Stimulated activated CD8-positive, alpha-beta memory T cell treated with anti-CD3 and anti-CD28 coated beads, Interleukin-4, amount 100 ng/mL, for 48 hours (primary cell): ENCODE measurements at places on chromosomes 5 and 9.

DNA sequence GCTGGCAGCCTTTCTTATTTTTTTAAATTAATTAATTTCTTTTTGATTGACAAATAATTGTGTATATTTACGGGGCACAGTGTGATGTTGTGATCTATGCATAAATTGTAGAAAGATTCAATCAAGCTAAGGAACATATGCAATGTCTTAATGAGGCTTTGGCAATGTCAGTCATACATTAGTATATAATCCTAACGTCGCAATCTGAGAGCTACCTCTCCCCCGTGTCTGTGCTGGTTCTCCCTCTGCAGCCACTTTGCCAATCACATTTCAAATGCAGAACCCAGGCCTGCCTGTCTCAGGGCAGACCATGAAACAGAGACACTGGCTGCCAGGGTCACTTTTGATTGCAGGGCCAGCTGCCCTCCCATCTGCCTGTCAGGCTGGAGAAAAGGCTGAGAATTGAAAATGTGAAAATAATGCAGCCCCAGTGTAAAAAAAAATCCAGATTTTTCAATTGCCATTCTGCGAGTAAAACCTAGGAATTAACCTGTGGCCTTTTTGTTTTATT, 56.3 kb downstream of the SLC24A2 start:
- no peak for DNase-seq

GRCh38 chr5:132020568-132021339, 9.3 kb upstream of the ACSL6 start:
- no peak for DNase-seq

DNA sequence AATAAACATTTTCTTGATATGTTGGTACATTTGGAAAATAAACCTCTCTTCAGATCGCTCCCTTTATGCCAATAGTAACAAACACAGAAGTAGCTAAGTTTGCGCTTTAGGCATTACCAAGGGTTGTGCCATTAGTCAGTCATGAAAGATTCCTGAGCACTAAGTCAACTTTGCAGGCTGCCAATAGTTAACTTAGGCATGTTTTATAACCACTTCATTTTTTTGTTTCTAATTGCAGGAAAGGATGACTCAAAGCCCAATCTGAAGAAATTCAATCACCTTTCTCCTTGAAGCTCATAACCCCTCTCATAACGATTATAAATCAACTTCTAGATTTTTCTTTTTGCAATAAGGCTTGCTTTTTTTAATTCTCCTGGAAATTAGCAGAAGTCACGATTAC, 517.0 kb downstream of the AGTPBP1 start:
- DNase-seq, result no peak

GRCh38 chr5:62778316-62779009, 199.8 kb downstream of the LRRC70 start:
- DNase-seq, result no peak

DNA sequence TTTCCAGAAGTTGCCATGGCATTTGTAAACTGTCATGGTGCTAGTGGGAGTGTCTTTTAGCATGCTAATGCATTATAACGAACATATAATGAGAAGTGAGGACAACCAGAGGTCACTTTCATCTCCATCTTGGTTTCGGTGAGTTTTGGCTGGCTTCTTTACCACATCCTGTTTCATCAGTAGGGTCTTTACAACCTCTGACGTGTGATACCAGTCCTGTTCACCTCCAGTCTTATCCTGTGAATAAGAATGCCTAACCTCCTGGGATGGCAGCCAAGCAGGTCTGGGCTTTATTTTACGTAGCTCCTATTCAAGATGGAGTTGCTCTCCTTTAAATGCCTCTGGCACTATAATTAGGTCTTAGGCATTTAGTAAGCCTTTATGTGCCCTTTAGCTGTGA, 20.4 kb upstream of the RFK start:
- DNase-seq, result no peak

DNA sequence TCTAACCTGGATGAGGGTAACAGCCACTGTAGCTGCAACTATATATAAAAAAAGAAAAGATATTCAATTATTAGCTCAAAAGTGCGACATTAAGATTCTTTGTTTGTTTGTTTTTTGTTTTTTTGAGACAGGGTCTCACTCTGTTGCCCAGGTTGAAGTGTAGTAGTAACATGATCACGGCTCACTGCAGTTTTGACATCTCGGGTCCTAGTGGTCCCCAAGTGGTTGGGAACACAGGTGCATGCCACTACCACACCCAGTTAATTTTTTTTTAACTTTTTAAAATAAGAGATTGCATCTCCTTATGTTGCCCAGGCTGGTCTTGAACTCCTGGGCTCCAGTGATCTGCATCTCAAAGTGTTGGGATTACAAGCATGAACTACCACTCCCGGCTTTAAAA, 61.8 kb downstream of the MEF2C start:
- no peak for DNase-seq

GRCh38 chr9:17852108-17852507, 273.2 kb downstream of the SH3GL2 start:
- DNase-seq, result no peak

- no peak for DNase-seq
Observed at GRCh38 chr9:113898151-113898550, 22.0 kb downstream of the ZNF618 start.

DNA sequence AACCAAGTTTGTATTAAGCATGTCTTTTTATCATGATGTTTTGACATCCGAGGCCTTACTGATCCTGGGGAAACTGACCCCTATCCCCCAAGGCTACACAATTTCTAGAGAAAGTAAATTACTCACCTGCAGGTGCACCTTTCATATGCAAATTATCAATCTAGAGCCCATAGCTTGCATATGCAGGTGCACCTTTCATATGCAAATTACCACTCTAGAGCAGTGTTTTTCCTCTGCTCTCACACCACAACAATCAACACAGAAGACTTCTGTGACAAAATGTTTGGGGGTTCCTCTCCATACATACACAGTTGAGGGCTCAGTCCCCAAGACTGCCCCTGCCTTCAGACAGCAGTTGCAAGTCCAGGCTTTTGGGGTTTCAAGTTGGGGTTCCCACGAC, 203.7 kb upstream of the RORB start:
- DNase-seq, result no peak

DNA sequence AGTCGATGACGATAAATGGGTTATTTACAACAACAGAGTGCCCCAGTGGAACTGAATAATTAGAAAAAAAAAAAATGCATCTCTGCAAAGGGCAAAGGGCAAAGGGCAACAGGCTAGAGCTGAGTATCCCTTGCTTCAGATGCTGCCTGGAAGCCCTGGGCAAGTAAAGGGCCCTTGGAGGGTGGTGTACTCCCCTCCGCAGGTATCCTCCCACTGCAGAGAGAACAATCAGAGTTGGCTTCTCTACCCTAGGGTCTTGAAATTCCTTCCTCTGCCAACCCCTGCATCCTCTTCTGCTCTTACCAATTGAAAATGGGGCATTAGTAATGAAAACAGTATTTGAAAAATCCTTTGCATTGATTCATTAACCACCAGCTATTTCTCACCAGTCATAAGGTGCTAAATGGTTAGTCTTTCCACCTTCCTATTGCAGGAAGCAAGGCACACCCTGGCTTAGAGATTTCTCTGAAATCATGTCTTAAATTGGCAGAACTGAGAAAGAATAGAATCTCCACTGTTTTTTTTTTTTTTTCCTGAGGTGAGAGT, 122.6 kb downstream of the SEMA6A start:
- no peak for DNase-seq

GRCh38 chr5:14112998-14113652, 30.0 kb upstream of the TRIO start:
- DNase-seq, result no peak

DNA sequence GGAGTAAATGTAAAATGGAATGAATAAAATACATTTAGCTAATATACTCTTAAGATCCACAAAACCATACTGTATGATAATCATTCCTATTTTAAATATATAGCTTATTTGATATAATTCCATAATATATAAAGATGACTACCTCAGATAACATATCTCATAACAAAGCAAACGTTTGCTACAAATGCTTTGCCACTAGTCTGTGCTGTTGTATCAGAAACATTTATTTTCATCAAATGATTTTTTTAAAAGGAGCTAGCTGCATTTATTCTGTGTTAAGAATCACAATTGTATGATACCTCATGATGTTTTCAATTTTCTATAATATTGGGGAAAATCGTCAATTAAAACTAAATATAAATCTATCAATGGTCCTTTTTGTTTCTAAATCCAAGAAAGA, 567.2 kb downstream of the PTPRD start:
- no peak for DNase-seq

DNA sequence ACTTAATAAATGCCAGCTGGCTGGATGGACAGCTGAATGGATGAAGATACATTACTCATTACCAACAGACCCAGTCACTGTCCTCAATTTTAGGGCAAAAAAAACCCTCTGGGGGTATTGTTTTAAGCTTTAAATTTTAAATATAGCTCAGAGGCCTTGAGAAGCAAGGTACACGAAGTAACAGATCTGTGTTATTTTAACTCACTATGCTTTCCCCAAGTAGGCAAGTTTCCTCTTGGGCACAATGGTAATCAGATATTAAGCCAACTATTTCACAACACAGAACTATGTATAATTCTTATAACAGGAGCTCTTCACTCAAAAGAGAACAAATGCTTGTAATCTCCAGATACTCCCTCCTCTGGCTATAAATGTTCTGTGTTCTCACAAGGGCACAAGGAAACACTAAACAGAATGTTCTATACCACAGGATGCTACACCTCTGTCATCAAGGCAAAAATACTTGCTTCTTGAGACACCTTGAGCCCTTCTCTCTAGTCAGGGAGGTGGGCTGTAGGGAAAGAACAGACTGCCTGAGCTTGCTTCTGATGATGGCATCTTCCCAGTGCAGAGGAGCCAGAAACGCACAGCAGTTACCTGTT, 443.8 kb downstream of the SPOCK1 start:
- no peak for DNase-seq

- peak; percentile 79 for DNase-seq
Observed at GRCh38 chr5:73792687-73793320, 166.8 kb downstream of the ARHGEF28 start.

DNA sequence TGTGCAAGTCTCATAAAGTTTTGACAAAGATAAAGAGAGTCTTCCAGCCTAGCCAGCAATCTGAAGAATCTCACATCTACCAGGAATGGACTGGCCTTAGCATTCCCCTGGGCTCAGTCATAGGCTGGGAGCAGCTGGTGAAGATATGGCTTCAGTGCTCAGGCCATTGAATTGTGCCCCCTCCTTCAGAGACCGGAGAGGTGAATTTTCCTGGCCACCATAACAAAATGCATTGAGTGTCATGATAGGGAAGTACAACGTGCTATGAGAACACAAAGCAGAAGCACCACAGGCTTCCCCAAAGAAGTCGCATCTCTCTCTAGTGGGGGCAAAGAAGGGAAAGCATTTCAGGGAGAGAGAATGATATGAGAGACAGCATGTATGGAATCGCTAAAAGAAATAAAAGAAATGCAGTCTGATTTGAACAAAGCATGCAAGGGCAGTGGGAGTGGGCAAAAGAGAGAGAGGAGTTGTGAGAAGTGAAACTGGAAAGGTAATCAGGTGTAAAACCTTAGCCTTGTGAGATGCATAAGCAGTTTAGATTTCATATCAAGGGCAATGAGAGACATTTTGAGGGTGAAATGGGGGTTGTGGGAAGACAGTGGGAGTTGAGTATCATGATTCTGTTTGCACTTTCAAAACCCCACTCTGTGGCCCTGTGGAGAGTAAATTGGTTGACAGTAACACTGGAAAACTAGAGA, 57.1 kb upstream of the NMUR2 start:
- DNase-seq, result no peak

- no peak for DNase-seq
Observed at GRCh38 chr5:136032564-136032963, 3.8 kb downstream of the TGFBI start.

DNA sequence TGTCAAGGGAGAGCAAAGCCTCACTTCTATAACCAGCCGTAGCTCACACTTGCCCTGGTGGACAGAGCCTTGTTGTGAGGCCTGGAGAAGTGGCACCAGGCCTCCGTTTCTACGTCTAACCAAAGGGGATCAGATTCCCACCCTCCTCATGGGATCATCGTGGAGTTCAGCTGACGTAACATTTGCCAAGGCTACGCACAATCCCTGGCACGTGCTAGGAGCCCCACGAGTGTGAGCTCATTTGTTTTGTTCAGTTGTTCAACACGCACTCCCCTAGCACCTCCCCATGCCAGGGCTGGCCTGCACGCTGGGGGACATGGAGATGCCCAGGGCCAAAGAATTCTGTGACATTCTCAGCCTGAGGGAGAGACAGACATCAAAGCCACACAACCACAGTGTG, 23.1 kb downstream of the ADGRD2 start:
- DNase-seq, result no peak

GRCh38 chr9:22863106-22863505, 416.5 kb downstream of the DMRTA1 start:
- no peak for DNase-seq

DNA sequence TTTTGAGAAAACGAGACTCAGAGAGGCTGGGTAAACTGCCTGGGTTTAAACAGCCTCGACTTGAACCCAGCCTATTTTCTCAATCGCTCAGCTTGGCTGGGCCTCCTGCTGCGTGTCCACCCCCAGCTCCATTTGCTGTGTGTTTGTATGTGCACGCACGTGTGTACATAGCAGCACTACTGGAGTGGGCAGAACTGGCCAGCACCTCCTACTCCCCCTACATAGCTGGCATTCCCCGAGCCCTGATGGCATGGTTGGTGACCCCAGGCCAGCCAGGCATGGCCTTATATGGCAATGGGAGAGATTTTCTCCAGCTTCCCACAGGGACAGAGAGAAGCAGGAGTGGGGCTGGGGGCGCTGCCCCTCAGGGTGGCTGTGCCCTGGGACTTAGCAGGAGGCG, 4.1 kb downstream of the AIF1L start:
- DNase-seq, result no peak

DNA sequence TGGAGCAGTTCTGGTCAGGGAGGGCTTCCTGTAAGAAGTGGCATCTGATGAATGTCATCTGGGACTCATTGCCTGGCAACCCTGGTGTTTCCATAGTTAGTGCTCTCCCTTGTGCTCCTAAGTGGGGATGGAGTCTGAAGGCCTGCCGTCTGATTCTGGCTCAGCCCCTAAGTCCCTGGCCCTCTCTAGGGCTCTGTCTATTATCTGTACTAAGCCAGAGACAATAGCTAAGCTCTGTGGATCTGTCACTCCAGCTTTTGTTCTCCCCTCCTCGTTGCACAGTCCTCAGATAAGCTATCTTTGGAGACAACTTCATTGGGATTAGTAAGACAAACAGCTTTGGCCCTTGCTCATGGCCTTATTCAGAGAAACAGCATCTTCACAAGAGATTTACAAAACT, 30.6 kb upstream of the TTC1 start:
- DNase-seq, result no peak

DNA sequence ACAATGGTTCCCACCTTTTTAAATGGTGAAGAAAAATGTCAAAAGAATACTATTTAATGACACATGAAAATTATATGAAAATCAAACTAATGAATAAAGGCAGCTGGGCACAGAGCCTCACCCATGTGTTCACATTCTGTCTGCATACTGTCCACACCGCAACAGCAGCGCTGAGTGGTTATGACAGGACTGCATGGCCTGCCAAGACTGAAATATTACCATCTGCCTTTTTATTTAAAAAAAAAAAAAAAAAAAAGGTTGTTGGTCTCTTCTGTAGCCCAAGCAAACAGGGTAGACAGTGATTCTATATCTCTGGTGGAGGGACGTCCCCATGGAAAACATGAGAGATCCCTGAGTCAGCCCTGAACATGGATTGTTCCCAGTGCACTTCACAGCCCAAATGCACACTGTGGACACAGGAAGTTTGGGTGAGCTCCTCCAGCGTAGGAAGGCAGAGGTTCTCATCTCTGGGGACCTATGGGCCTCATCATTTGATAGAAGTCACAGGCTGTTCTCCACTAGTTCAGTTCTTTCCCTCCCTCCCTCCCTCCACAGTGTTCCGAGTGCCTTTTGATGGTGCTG, 44.9 kb upstream of the SHC3 start:
- no peak for DNase-seq
